ENCODE measurements at places on chromosomes 16 and 17.
A peak's percentile ranks its signal among the peaks of the same experiment; 100 is the strongest.

DNA sequence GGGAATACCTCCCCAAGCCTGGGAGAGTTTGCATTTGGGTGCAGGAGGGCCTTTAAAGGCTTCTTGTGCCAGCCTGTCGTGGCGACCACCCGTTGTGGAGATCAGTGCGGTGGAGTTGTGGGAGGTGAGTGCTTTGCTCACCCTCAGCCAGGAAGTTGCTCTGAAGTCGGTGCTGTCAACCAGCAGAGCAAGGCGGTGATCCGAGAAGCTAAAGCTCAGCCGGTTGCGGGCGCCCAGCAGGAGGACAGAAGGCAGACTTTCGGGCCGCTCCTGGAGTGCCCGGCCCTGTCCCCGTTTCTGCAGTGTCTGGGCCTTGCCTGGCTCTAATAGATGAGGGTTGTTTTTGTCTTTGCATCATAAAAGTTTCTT is 1.4 kb downstream of the UBE2I start:
- no peak for DNase-seq

- DNase-seq = no peak
Measured at GRCh38 chr17:33978889-33979288, 276.2 kb upstream of the CCL2 start.

DNA sequence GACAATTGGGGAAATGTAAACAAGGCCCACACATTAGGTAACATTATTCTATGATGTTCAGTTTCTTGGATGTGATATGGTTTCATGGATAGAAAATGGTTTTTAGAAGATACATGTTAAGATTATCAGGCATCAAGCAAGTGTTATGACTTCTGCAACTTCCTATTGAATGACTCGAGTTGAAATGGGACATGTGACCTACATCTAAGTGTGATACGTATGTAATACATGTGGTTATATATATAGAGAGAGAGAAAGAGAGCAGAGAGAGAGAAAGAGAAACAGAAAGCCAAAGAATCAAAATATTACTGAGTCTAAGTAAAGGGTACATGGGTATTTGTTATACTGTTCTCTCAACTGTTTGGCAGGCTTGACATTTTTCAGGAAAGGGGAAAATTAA is 1.7 kb downstream of the TMEM170A start:
- DNase-seq = no peak

DNA sequence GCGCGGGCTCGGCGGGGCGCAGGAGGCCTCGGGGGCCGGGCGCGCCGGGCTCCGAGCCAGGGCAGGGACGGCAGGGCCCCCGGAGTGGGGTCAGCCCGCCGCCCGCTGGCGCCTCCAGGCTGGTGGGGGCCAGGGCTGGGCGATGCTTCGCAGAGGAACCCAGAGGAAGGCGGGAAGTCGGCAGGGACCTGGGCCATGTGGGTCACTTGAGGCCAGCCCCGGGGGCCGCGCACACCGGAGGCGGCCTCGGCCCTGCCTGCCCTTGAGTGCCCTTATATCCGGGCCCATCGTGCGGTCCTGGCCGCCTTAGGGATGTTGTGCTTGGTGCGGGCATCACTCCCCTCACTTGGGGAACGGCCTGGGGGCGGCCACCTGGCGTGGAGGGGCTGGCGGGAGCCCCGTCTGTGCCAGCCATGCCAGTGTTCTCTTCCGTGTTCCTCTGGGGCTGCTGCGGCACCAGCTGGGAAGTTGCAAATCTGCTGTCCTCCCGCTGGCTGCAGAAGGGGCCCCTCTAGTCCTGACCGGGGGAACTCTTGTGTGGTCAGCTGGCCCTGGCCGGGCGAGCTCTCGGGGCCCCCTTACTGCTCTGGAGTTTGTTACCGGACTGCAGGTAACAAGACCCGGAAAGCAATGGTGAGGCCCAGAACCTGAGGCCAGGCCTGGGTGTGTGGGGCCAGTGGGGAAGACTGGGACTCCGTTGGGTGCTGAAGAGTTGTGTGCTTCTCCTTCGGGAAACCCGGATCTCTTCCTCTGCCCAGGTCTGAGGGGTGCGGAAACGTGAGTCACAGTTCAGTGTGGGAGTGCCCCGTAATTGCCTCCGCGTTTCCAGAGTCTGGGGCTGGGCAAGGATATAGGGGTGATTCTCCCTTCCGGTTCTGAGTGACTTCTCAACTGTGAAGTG is 849 bp downstream of the CAPN15 start:
- peak; percentile 50 for DNase-seq

- no peak for DNase-seq
Measured at GRCh38 chr17:61508912-61509311, 56.7 kb downstream of the TBX4 start.

Measured in Caki2 (cell line).